ENCODE measurements at places on chromosomes 5 and 9. TPM values are rescaled to one million over a fixed set of nuclear protein-coding genes. Genes with fewer than 3 reads are reported as not detected.

The FAM78A gene
- total RNA-seq = 43.6 TPM

- H3K4me1 ChIP-seq = peaks cover 71% of the 10 kb centered on the region
- no peak overlapping the region for H3K4me3 ChIP-seq
- no peak overlapping the region for H3K27ac ChIP-seq
- no peaks in the 10 kb centered on the region for H3K36me3 ChIP-seq
- no peak for DNase-seq
Measured at GRCh38 chr9:83701769-83702168, 6.0 kb downstream of the UBQLN1 start.

DNA sequence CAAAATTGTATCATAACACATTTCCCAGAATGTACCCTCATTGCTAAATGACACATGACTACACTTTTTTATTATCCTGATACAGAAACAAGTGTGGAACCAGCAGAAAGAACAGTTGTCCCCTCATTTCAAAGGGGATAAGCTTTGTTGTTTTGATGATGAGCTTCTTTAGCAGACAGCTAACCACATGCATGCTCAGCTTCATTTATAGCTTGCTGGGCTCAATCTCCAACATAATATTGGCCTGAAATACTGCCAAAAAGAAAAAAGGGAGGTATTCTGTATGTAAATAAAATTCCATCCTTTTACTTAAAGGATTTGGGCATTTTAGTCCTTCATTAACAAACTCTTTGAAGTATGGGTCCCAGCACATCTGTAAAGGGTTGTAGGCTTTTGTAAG lies 120.4 kb downstream of the SPATA31D1 start:
- no peak overlapping the region for H3K27ac ChIP-seq
- no peak for DNase-seq
- H3K36me3 ChIP-seq = no peaks in the 10 kb centered on the region
- no peak overlapping the region for H3K4me3 ChIP-seq

- H3K4me3 ChIP-seq = no peak overlapping the region
- H3K27me3 ChIP-seq = no peaks in the 10 kb centered on the region
- H3K36me3 ChIP-seq = no peaks in the 10 kb centered on the region
- peak overlapping the region; percentile 5 for H3K27ac ChIP-seq
Measured at GRCh38 chr5:157025093-157025698, 33.7 kb downstream of the HAVCR1 start.

All from CD8-positive, alpha-beta memory T cell (primary cell).